ENCODE measurements at places on chromosomes 6 and 20.

DNA sequence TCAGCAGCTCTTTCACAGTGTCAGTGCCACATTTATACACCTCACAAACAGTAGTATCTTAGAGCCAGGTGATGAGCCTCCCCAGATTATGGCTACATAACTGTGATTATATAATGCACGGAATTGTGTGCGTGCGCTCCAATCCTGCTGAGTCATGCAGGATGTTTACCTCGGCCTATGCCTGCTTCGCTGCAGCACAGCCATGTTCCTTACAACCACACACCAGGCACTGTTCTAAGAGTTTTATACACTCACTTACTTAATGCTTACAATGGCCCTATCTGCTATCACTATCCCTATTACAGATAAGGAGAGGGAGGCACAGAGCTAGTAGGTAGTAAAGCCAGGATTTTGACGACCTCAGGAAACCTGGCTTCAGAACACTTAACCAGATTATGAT is 7.3 kb downstream of the ZKSCAN3 start:
- no peak for DNase-seq

DNA sequence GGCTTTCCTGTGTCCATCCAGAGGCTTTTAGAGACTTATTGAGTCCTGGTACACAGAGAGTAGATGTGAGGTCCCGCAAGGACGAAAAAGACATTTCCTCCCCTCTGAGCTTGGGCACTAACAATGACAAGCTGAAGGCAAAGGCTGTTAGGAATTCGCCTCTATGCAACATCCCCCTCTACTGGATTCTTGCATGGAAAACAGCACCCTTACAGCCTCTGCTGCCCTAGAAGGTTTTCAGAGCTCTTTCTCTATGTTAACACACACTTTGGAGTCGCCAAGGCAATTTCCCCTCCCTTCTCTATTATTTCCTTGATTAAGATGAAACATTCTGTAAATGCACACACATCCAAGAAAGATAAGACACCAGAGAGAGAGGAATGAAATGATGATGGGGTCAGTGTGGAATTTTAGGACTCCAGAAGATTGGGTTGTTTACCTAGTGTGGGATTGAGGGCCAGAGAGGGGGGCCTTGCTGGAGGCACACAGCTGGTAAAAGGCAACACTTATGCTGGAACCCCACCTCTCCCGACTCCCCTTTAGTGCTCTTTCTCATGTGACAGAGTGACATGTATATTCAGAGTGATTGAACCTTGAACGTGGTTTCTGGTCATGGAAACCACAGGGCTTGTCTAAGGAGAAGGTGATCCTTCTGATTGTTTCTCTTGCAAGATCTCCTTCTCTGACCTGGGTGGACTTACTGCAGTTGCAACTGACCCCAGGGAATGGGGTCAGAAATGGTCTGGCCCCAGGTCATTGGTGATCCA is 300.7 kb downstream of the CLIC5 start:
- DNase-seq: peak; percentile 73

- no peak for DNase-seq
These were observed 33.5 kb upstream of the SYNCRIP start for GRCh38 chr6:85676086-85676729.

DNA sequence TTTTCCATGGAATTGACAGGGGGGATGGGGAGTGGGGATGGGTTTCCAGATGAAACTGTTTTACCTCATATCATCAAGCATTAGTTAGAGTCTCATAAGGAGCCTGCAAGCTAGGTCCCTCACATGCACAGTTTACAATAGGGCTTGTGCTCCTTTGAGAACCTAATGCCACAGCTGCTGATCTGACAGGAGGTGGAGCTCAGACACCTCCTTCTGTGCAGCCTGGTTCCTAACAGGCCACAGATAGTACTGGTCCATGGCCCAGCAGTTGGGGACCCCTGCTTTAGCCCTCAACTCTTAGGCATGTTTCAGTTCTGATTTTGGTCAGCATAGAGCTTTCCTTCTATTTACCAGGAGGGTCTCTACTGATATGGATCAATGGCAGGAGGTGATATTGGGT is 251.6 kb downstream of the LAMA2 start:
- DNase-seq: no peak

- DNase-seq: no peak
These were observed 1.5 kb downstream of the PABPC1L start for GRCh38 chr20:44911264-44911921.

DNA sequence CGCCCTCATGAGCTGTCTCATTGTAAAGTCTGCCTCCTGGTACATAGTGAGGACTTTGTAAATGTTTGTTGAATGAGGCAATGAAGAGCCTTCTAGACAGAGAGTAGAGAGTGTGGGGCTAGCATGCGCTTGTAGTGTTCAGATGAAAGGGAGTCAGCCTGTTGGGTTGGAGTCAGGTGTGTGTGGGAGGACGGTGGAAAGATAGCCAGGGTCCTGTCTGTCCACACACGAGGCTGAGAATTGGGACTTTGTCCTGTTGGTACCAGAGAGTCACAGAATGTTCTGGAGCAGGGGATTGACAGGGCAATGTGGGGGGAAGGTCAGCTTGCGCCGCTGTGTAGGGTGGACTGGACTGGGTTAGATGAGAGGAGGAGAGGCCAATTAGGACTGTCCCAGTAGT is 58.6 kb downstream of the RIOK1 start:
- no peak for DNase-seq

DNA sequence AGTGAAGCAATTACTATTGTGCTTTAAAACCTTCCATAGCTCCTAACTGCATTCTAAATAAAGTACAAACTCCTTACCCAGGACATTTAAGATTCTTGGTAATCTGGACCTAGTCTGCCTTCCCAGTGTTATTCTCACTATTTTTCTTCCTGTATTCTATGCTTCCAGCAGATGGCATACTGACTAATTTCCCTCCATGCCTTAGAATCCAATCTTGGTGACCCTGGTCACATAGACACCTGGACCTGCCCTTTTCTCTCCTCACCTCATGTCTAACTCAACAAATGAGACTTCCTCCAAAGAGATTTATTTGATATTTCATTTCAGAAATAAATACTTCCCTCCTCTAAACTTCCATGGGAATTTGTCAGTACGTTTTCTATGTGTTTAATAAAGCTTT is 25.8 kb downstream of the ROS1 start:
- no peak for DNase-seq

DNA sequence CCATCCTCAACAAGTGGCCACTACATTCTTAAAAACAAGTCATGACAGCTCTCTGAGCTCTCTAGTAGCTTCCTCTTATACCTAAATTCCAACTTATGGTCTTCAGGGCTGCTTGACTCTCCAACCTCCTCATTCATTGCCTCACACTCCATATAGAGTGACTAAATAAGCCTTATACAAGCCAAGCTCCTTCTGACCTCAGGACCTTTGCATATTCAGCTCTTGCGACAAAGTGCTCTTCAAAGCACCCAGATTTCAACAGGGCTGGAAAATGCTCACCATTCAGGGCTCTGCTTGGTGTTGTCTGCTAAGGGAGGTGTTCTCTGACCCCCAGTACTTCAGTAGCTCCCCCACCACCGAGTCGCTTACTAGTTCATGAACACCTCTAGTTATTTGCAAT is 3.7 kb downstream of the TREML2 start:
- no peak for DNase-seq

DNA sequence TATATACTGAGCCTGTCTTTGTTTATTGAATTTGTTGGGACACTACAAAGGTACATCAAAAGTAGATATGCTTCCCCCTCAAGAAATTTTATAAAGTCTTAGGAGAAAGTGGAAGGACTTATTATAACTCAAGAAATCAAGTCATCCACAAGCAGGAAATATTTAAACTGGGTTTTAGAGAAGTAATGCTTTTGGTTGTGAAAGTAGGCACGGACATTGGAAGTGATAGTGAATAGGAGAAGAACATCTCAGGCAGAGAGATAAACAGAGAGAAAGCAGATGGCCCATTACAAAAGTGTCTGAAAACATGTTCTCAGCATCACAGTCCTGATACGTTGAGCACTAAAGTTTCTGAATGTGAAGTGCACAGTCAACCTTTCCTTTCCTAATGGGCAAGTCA is 415.6 kb upstream of the RNF217 start:
- no peak for DNase-seq

DNA sequence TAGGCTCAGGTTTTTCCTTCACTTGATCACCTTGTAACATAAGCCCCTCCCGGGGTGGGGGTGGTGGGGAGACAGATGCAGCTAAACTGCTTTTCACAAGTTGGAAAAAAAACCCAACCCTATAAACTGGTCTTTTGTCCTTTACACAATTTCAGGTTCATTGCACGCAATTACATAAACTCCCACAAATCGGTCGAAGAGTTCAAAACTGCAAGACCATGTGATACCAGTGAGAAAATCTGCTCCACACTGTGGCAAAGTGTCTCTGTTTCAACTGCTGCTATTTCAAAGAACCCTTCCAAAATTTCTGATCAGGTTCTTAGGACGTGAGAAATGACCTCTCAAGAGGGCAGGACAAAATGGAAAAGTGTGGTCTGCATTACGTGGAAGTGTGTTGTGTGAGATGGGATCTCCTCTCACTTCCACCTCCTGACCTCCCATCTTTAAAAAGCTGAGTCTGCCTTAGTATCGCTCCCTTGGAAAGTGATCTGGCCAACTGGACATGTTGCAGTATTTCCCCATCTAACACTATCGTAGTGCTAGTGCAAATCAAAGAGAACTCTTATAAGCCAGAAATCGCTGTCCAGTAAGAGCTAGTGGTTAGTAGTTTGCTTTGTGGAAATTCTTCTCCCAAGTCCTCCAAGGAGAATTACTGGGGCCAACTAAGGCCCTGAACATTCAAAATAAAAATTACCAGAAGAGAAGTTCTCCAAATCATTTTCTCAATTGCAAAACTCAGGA is 60.1 kb downstream of the PRND start:
- no peak for DNase-seq

DNA sequence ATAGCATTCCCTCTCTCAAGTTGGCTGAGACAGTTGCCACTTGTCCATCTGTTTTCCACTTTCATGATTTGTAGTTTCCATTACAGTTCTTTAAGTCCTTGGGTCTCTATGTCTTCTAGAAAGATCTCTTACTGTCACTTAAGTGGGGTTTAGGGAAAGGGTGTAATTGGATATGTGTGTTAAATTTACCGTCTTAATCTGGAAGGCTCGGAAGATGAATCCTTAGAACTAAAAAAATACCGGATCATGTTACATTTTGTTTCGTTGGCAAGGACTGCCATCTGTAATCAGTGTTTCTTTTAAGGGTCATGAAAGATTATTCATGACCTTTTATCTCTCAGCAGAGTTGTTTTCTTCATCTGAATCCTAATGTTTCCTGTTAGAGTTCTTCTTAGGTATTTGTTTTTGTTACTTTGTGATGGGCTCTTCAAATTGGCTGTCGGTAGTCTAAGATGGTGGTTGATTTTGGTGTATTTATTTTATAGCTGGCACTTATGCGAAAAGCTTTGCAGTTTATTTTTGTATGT is 21.8 kb upstream of the BTBD3 start:
- no peak for DNase-seq

DNA sequence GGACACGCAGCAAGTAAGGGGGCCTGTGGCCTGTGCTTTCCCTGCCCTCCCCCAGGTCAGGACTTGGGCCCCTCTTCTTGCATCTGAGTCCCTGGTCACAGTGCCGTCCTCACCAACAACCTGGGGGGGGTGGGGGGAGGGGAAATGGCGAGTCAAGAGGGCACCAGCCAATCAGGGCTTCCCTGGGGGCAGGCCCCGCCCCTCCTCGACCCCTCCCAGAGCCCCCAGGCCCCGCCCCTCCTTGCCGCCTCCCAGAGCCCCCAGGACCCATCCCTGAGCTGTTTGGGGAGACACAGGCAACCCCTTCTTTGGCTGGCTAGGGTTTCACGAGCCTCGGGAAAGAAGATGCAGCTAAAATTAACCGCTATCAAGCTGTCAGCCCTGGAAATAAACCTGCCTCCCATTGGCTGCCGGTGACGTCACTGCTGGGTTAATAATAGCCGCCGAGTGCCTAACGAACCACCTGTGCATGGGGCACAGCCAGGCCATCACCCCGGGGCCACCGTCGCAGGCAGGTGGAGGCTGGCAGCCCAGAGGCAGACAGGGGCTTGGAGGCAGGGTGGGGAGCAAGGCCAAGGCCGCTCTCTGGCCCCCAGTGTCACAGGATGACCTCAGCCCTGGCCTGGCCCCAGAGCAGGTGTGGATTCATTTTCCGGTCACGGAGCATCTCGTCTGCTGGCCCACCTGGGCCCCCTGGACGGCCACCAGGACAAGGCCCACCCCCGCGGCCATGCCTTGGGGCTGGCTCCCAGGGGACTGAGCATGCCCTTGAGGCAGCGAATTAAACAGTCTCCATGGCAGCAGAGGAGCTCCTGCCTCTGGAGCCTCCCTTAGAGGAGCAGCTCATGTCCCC is 3.2 kb upstream of the EEF1A2 start:
- DNase-seq: peak; percentile 88

DNA sequence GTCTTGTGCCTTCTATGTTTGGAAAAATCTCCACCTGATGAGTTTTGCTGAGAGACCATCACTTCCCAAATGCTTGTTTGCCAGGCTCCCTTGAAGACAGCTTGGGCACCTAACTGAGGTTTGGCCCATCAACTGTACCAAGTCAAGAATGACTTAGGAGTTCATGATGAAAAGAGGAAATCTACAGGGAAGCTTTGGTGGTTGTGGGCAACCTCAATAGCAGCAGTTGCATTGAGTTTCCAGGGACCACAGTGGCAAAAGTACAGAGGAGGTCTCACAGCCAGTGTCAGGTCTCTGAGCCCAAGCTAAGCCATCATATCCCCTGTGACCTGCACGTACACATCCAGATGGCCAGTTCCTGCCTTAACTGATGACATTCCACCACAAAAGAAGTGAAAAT is 49.7 kb upstream of the PHACTR1 start:
- DNase-seq: no peak

GRCh38 chr6:69584536-69584912 is 212.3 kb downstream of the LMBRD1 start:
- DNase-seq: no peak

GRCh38 chr20:34954904-34955230 is 739 bp downstream of the GSS start:
- peak; percentile 56 for DNase-seq

GRCh38 chr6:80449726-80450125 is 343.3 kb downstream of the BCKDHB start:
- DNase-seq: no peak

DNA sequence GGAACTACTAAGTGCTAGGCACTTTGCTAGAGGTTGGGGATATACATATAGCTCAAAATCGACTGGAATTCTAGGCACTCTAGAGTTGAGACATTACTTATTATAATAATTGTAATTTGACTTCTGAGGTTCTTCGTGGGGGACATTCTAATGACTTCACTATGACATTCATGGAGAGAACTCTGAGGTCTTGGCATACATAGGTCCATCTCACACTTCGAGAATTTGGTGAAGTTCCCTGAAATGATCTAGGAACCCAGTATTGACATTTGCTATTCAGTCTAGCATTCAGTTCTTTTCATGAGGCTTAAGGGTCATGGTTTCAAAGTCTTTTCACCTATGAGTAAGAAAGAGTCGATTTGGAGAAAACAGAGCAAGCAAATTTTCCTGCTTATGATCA is 446.6 kb upstream of the JAG1 start:
- DNase-seq: no peak

- no peak for DNase-seq
These were observed 31.4 kb downstream of the FYN start for GRCh38 chr6:111841822-111842221.
